ENCODE measurements at places on chromosomes 4 and X.

- DNase-seq: no peak
Measured at GRCh38 chr4:78024576-78025091, 32.5 kb upstream of the FRAS1 start.

DNA sequence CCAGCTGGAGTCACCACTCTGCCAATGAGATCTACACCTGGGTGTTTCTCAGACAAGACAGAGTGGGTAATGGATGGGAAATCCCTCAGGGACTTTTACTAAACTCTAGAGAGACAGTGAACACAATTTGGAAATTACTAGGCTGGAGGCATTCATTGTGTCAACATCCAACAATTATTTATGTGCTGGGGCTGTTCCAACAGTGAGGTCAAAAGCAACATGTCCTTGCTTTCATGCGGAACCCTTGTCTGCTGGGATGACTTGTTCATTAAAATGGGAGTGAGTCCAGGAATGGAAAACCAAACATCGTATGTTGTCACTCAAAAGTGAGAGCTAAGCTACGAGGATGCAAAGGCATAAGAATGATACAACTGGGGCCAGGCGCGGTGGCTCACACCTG lies 54.0 kb downstream of the DRD5 start:
- DNase-seq: no peak

DNA sequence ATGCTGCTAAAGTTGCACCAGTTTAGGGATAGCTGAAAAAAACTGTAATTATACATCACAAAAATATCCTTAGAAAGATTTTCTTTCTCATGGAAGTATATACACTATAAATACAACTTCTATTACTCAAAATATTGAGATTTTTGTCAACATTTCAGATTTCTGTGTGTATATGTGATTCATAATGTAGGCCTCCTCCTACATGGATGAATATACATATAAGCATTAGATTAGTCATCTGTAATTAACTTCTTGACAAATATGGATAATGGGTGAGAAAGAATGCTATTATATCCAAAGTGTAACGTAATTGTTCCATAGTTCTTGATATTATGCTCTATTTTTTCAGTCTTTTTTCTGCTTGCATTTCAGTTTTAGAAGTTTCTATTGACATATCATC lies 124.9 kb downstream of the CBLL2 start:
- no peak for DNase-seq

GRCh38 chr4:173752610-173753230 lies 222.7 kb upstream of the HAND2 start:
- no peak for DNase-seq

GRCh38 chrX:119692191-119693039 lies 553 bp downstream of the SEPTIN6 start:
- DNase-seq: no peak

GRCh38 chrX:633985-634958 lies 3.7 kb downstream of the SHOX start:
- no peak for DNase-seq

DNA sequence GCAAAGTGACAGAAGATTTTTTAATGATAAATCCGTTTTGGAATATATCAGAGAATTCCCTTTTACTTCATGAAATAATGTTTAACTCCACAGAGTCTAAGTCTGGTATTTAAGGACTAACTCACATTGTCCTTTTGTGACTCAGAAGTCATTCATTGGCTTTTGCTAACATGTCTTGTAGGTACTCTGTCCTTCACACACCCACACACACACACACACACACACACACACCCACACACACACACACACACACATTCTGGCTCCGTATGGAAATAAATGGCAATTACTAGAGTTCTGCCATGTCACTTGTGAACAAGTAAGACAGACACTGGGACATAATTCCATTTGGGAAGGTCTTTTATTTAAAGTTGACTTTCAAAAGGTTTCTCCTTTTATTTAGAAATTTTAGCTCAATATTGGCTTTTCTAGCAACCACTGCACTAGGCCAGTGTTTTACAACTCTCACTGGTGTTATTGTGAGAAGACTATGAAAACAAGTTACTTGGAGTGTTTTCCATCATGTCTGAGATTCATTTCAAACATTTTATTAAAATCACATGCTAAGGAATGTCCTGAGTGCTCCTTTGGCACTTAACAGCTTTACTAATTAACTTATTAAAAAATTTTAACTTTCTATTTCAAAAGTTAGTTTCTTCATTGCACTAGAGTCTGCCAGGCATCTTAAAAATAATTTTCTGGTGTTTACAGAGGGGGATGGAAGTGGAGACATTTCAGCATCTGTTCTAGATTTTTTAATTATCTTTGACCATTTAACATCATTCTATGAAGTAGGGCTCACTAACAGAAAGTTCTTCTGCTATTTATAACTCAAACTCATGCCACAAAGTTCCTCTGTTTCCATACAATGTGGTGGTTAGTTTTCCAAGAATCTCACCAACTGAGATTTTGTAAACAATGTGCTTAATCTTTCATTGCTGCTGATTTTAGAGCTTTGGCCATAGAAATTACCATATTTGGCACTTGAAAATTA lies 240.3 kb upstream of the GPC4 start:
- no peak for DNase-seq

GRCh38 chrX:37817579-37817978 lies 29.8 kb downstream of the DYNLT3 start:
- no peak for DNase-seq

DNA sequence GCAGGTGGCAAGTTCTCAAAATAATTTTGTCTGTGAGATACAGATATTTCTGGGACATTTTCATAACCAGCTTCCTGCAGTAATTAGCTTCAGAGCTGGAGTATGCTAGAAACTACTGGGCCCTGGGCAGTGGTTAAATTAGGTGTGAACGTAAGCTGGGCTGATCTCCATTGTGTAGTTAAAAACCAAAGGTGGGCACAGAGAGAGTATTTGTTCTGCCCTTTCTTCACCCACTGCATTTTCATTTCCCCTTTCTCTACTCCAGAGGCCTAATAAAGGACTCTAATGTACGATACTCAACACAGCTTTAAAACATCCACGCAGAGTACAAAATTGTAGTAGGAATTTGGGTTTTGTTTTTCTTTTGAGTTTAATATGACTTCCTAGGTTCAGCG lies 252.7 kb downstream of the SPRY1 start:
- DNase-seq: no peak

DNA sequence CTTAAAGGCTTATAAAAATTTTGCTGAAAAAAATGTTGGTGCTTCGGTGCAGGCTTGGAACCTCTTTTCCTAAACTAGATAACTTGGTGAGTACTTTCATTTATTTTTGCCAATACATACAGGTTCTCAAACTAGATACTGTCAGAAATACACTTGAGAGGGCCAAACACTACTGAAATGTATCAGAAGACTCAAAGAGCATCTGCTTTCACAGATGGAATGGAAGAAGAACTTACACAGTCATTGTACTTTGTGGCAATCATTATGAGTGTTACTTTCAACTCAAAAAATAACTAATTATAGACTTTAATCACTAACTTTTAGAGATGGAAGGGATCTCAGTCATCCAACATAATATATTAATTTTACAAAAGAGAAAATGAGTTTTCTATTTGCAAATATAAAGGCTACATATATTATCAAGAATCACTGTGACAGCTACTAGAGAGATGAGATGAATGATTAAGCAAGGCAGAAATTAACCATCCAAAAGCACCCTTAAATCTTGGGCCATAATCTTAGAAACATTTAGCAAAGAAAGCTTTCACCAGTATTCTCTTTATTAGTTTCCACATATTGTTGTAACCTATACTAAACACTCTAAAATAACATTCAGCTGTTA lies 1.0 kb downstream of the ENAM start:
- DNase-seq: no peak

GRCh38 chr4:38111717-38112116 lies 151.5 kb downstream of the PTTG2 start:
- no peak for DNase-seq

GRCh38 chrX:136710325-136710951 lies 62.5 kb downstream of the CD40LG start:
- DNase-seq: no peak

GRCh38 chrX:35461164-35461563 lies 337.0 kb upstream of the MAGEB16 start:
- DNase-seq: no peak

DNA sequence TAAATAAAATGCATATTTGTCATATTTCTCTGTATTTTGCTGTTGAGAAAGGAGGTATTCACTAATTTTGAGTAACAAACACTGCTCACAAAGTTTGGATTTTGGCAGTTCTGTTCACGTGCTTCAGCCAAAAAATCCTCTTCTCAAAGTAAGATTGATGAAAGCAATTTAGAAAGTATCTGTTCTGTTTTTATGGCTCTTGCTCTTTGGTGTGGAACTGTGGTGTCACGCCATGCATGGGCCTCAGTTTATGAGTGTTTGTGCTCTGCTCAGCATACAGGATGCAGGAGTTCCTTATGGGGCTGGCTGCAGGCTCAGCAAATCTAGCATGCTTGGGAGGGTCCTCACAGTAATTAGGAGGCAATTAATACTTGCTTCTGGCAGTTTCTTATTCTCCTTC lies 3.3 kb downstream of the HTT start:
- no peak for DNase-seq

- DNase-seq: no peak
Measured at GRCh38 chr4:177371461-177371860, 61.8 kb downstream of the NEIL3 start.

DNA sequence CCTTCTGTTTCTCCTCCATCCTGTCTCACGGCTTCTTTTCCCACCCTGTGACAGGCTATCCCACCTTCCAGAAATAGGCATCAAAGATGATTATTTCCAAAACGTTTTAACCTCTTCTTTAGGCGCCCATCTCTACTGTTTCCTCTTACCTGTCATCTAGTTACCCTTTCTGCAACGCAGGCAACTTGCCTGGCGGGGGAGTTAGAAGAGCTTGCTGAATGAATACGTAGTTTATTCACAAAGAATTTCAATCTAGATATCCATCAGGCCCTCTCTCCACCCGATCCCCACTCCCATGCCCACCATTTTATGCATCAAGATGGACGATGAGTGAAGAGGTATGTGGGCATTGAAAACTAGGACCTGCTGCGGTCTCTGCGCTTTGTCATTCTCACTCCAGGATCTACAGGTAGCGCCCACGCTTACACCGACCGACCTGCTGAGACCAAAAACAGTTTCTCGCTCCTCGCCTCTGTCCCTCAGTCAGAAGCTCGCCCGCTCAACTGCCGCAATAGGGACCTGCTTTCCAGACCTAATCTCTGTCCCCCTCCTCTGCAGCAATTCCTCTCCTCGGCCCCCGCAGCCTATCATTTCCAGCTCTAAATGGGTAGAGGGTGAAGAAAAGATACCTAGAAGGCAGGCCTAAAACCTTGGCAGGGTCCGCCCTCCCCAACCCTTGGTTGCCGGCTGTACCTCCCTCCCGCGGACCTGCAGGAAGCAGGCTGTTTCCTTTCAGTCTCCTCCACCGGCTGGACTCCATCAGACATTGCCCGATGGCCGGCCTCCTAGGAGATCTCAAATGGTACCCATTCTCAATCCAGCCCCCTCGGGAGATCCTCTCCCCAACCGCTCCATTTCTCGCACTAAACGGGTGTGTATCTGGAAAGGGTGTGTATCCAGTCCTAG lies 624 bp downstream of the BEX5 start:
- DNase-seq: peak; percentile 41

DNA sequence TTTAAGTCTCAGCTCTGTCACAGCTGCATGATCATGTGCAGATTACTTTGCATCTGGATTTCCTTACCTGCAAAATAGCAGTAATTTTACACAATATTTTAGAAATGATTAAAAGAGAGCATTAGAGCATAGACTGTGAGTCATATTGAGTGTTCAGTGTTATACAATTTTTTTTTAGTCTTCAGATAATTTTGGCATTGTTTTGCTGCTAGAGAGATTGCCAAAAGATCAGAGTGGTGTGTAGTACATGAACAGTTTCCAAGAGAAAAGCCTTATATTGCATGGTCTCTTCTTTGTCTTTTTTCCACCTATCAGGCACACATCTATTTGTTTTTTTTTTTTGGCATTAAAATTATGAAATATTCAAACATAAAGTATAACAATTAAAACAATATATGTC lies 209.6 kb upstream of the TLL1 start:
- no peak for DNase-seq

DNA sequence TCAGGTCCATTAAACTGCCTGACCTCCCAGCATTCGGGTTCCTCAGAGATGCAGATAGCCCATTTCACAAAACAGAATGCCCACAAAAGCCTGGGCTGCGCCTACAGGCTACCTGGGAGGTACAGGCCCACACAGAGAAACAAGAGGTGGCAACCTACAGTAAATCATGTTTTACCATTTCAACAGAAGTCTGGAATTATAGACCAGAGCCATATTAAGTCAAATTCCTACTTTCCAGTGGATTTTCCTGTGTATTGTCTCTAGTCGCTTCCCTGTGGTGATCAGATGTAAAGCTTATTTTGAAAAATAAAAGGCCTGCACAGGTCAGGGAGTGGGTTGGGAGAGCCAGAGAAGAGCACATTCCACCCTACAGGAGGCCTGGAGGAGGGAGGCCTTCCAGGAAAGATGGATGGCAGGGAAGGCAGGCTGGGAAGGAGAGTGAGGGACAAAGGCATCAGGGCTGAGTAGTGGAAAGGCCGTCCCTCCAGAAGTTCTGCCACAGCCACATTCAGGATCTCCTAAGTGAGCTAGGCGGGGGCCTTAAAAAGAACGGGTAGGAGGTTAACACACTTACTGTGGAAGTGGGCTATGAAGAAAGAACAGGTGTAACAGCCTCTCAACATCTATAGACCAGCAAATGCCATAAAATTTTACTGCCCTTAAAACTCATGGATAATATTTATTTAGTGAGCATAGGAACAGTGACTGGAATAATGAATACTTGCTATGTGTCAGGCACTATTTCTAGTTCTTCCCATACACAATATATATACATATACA lies 19.0 kb upstream of the USO1 start:
- no peak for DNase-seq

- DNase-seq: no peak
Measured at GRCh38 chrX:108270739-108271396, 167.4 kb downstream of the COL4A6 start.

- DNase-seq: no peak
Measured at GRCh38 chr4:164783976-164784375, 30.0 kb downstream of the SMIM31 start.

DNA sequence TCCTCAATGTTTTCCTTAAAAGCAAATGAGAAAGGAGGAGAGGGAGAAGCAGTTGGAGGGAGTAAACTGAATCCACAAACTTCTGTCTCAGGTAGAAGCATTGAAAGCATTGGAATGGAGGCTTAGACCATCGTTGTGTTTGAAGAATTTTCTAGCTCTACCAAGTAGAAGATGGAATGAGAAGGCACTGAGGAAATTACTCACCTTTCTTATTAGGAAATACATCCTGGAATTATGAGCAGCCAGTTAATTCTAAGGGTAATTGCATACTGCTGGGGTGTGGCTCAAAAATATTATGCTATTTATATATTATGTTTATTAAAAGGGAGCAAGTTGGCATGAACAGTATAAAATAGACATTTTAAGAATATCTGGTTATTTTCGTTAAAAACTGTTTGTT lies 12.9 kb downstream of the PGM2 start:
- DNase-seq: no peak

- no peak for DNase-seq
Measured at GRCh38 chrX:65740909-65741308, 73.5 kb downstream of the MSN start.

- no peak for DNase-seq
Measured at GRCh38 chr4:125397226-125397625, 82.5 kb downstream of the FAT4 start.

- DNase-seq: no peak
Measured at GRCh38 chrX:2692221-2693112, 1.4 kb downstream of the CD99 start.
